ENCODE measurements at places on chromosomes 13 and 19.

DNA sequence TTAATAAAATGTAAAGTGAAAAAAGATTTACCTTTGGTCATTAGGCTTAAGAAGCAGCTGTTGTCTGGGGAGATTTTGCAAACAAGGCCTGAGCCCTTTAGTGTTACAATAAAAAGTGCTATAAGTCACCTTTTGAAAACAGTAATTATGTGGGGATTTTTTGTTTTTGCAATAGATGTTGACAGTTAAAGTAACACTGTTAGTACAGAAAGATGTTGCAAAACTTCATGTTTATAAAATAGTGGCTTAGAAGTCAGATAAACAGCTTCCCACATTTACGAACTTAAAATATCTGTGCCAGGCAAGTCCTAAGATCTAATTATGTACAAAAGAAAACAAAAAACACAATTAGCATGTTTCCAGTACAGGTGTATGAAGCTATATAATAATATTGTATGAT, 138.0 kb upstream of the IRS2 start:
- peak; percentile 17 for DNase-seq

- no peak for DNase-seq
Measured at GRCh38 chr19:41802770-41803169, 6.4 kb downstream of the CEACAM3 start.

DNA sequence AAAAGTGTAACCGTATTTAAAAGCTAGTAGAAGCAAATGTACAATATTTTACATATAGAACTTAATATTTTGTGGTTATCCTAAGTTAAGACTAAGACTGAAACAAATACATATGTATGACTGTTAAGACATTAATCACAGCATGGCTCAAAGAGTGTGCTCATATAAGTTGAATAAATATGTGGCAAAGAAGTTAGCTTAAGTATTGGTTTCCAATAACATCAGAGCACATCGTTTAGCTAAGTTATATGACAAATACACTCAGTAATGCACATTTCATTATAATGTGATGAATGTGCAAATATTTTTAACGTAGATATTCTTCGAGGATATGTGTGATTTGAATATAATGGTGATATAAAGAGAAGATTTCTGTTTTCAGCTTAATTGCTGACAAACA, 253.8 kb downstream of the SLITRK5 start:
- no peak for DNase-seq

- DNase-seq: no peak
Measured at GRCh38 chr19:10826231-10826630, 9.8 kb downstream of the TMED1 start.

DNA sequence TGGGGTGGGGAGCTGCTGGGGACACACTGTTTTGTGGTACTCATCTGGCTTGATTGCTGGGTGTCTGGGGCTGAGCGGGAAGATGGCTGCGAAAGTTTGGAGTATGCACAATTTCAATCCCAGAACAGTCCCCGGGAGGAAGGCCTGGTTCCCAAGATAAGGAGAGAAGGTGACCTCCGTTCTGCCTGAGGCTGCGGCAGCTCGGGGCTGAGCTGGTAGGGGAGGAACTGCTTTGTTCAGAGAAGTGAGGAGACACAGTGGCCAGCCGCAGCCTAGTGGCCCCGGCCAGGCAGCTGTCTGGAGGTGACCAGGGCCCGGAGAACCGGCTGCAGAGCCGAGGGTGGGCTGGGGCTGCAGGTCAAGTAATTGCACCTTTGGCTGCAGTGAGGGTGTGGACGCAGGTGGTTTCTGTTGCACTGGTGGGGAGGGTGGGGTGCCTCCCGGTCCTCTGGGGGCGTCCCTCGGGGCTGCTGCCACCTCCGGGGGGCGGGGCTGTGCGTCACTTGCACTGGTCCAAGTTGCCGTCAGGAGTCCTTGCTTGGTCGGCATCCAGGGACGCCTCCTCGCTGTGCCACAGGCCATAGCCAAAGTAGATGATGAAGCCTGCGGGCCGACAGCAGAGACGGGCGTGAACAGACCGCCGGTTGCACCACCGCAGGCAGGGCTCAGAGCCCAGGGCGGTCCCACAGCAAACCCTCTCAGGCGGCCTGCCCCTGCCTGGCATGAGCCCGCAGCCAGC, 81.3 kb downstream of the SLC7A1 start:
- DNase-seq: no peak

- DNase-seq: peak; percentile 53
Measured at GRCh38 chr13:45333977-45334922, 6.7 kb downstream of the TPT1 start.

GRCh38 chr19:13100841-13101589, 1.6 kb downstream of the LYL1 start:
- no peak for DNase-seq

- DNase-seq: no peak
Measured at GRCh38 chr19:2223391-2223790, 12.7 kb downstream of the PLEKHJ1 start.

DNA sequence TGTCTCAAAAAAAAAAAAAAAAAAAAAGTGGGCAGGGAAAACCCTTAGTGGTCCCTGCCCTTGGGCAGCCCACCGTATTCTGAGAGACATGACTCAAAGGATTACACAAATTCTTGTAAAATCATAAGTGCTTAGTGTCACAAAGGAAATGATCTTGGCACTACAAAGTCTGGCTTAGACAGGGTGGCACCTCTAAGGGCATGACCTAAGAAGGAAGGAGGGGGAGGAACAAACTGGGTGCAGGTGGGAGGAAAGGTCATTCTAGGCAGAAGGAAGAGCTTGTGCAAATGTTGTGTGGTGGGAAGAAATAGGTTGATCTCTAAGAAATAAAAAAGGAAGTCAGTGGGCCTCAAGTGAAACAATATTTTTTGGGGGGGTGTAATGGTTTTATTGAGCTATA, 10.4 kb downstream of the PNPLA6 start:
- DNase-seq: no peak

- no peak for DNase-seq
Measured at GRCh38 chr19:51521357-51521756, 10.1 kb downstream of the SIGLEC6 start.

DNA sequence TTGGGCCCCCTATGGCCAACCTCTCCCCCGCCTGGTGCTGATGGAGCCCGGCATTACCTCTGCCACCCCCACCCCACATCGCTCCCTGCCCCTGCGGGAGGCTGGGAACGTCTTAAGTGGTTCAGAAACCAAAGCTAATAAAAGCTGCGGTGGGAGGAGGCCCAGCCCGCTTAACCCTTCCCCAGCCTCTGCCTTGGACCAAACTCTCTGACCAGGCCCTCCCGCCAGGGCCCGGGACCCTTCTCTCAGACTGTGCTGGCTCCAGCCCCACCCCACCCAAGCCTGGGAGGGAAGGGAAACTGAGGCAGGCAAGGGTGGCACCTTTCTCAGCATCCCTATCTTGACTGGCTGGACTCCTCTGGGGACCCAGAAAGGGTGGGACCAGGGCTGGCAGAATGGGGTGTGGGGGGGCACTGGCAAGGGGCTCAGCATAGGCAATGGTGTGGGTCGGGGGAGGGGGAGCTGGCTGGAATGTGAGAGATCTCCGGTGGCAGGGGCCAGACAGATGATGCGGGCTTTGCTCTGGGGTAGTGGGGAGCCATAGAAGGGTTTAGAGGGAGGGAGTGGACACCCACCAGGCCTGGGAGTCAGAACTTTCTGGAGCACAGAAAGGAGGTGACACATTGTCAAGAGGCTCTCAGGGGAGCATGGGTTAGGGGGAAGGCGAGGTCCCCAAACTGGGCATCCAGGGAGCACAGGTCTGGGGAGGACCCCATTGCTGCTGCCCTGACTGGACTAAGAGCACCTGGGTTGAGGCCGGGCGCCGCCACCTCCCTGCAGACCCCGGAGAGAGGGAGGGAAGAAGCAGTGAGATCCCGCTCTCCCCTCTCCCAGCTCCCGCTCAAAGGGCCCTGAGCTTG, 21.9 kb downstream of the SMIM24 start:
- peak; percentile 72 for DNase-seq

- no peak for DNase-seq
Measured at GRCh38 chr13:90107661-90108060, 1239.8 kb upstream of the MIR17HG start.

- DNase-seq: no peak
Measured at GRCh38 chr13:46106839-46107371, 2.1 kb upstream of the CPB2 start.

- no peak for DNase-seq
Measured at GRCh38 chr13:78597602-78597932, 5.8 kb downstream of the POU4F1 start.

GRCh38 chr13:42681326-42682100, 99.9 kb upstream of the FAM216B start:
- DNase-seq: no peak

- no peak for DNase-seq
Measured at GRCh38 chr13:113078902-113079780, 26.4 kb upstream of the F7 start.

DNA sequence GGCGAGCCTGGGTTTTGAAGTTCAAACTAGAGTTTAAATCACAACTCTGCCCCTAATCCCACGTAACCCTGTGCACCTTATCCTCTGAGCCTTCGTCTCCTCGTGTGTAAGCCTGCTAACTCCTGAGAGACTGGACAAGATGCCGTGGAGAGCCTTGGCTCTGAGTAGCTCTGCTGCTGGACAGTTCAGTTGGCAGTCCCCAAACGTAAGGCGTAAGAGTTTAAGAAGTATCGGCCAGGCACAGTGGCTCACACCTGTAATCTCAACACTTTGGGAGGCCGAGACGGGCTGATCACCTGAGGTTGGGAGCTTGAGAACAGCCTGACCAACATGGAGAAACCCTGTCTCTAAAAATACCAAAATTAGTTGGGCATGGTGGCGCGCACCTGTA, 4.7 kb upstream of the CD79A start:
- no peak for DNase-seq

DNA sequence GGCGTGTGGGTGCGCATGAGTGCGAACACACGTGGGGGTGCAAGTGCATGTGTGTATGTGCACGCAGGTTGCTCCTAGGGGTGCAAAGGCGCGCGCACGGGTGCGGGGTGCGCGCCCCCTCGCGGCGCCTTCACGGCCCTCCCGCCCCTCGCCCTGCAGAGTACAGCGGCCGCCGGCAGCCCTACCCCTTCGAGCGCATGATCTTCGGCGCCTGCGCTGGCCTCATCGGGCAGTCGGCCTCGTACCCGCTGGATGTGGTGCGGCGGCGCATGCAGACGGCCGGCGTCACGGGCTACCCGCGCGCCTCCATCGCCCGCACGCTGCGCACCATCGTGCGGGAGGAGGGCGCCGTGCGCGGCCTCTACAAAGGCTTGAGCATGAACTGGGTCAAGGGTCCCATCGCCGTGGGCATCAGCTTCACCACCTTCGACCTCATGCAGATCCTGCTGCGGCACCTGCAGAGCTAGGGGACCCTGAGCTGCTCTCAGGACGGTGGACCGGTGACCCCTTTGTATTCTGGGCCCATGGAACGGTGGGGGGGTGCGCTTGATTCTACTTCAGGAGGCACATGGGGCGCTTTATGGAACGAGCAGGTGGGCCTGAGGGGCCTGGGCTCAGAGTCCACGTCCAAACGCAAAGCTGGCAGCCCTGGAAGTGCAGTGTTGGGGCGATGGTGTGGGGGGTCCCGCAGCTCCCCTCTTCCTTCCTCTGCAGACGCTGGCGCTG, 27.7 kb downstream of the TMEM161A start:
- peak; percentile 27 for DNase-seq

DNA sequence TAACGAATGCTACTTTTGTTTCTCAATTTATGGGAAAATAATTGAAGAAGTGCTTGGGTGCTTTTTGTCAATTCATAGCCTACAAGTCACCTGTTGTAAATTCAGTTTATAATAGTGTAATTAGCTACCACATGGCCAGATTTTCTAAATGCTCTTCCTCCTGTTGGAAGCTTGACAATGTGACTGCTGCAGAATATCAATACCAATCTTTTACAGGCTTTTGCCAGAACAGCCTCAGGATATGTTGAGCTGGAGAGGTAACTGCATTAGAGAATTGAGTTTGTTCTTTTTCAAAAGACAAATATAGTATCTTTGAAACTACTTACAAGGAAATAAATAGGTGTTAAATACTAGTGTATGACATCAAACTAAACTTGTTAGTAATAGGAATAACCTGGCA, 277.8 kb downstream of the POU4F1 start:
- no peak for DNase-seq

- DNase-seq: no peak
Measured at GRCh38 chr13:99847318-99847750, 124.2 kb downstream of the ZIC5 start.

DNA sequence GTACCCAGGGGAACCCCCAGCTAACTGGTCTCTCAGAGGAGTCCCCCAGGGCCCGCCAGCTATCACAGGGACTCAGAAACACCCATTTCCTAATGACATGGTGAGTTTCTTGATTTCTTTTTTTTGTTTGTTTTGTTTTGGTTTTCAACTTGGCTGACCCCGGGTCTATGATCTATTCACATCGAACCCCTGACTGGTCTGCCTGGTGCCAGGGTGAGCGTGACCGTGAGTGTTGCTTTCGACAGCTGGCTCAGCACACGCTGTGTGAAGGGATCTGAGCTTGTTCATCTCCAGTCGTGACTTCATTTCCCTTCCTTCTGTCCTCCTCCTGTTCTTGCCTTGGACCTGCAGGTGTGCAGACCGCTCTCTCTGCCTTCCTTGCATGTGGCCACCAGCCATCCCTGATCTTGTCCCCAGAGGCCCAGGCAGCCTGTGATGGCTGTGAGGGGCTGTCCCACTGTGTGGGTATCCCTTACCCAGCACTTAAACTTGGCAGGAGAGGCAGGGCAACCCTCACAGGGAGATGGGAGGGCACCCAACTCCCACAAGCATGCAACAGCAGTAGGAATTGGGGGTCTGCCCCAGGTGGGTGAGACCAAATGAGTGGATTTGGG, 26.2 kb downstream of the TMEM161A start:
- DNase-seq: no peak

- DNase-seq: no peak
Measured at GRCh38 chr13:40204246-40204645, 462.2 kb downstream of the FOXO1 start.

DNA sequence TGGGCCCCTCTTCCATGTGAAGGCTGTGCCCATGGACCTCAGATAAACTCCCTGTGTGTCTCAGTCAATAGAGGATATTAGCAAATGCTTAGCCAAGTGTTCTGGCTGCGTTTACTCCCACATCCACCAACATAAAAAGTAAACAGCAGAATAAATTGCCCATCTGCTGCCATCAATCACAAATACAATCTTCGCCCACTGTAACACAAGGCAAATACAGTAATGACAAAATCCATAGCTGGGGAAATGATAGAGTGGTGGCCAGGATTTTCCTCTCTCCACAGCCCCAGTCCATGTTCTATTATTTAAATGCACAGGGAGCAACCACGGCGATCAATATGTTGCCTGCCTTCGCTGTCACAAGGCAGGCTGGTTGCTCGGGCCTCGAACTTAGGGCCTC, 376.5 kb downstream of the UQCRFS1 start:
- DNase-seq: no peak

DNA sequence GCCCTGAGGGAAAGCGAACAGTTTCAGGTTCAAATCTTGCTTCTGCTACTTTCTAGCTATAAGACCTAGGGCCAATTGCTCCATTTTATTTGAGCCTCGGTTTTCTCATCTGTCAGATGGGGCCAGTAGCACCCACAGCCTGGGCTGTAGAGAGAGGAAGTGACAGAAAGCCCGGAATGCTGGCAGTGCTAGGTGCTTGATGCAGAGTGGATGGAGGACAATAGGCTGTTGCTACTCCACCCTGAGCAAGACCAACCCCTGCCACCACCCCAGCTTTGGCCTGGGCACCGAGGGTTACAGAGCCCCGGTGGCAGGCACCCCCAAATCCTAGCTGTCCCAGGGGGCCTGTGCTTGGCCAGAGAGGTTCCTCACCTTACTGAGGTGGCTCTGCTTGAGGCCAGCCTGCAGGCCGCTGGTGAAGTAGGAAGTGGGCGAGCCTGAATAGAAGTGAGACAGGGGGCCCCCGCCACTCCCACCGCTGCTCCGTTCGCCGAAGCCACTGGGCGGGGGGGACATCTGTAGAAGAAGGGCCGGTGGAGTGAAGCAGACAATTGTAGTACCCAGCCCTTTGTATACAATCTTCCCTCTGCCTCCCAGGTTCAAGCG, 2.1 kb upstream of the FDX2 start:
- DNase-seq: no peak

All from choroid plexus epithelial cell (primary cell).